ENCODE measurements at places on chromosomes 5 and 9.

- no peak for DNase-seq
Observed at GRCh38 chr5:58046371-58046770, 413.5 kb downstream of the PLK2 start.

- no peak for DNase-seq
Observed at GRCh38 chr9:129069862-129070641, 10.9 kb upstream of the DOLPP1 start.

GRCh38 chr9:1100945-1101344 is 50.8 kb downstream of the DMRT2 start:
- no peak for DNase-seq

DNA sequence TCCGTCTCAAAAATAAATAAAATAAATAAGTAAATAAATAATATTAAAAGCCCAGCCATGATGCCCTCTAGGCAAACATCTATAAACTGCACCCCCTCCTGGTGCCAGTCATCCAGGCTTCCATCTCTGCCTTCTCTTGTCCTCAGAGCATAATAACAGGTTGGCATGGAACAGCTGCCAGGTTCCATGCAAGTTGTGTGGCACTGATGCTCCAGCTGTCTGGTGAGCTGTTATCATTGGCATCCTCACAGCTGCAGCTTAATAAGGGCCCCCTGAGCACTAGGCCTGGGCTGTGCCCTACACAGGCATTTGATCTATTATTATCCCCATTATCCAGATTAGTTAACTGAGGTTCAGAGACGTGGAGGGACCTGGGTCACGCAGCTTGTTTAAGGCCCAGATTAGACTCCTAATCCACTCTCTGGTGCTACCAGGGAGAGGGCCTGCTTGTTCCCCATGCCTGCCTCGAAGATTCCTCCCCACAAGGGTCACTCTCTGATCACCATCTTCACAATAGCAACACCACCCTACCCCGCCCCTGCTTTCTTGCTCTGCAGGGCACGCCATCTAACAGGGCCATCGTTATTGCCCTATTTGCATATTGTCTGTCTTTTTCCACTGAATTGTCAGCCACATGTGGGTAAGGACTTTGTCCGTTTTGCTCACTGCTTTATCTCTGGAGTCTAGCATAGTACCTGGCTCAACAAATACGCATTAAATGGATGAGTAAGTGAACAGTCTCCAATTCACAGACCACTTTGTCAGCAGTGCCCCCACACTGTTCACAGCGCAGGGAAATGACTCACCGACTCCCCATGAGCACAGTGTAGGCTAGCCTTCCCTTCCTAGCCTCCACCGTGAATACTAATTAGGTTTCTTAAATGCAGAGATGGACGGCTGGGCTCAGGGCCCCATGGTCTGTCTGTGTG is 1.5 kb upstream of the DNM1 start:
- no peak for DNase-seq

DNA sequence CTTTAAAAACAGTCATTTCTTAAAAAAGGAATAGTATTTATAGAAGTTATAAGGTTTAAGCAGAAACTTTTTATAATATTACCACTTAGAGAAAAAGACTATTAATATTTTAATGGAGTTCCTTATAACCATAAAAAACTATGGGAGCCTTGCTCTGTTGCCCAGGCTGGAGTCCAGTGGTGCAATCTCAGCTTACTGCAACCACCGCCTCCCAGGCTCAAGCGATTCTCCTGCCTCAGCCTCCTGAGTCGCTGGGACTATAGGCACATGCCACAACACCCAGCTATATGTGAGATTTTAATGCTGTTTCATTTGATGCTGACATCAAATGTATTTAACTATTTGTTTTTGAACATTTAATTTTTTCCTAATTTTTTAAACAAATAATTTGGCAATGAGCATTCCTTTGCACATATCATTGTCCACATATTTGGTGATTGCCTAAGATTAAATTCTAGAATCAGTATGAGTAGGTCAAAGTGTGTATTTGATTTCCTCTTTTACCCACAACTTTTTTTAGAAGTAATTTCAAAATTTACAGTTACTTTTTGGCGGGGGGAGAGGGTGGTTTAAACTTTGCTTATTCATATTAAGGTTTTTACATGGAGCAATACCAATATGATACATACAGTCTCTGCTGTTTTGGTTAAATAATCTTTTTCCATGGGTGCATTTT is 235.5 kb downstream of the ARHGEF28 start:
- DNase-seq, result no peak

- DNase-seq, result no peak
Observed at GRCh38 chr9:137812356-137813023, 65.1 kb upstream of the CACNA1B start.

- DNase-seq, result no peak
Observed at GRCh38 chr9:94937214-94937903, 210.9 kb downstream of the AOPEP start.

DNA sequence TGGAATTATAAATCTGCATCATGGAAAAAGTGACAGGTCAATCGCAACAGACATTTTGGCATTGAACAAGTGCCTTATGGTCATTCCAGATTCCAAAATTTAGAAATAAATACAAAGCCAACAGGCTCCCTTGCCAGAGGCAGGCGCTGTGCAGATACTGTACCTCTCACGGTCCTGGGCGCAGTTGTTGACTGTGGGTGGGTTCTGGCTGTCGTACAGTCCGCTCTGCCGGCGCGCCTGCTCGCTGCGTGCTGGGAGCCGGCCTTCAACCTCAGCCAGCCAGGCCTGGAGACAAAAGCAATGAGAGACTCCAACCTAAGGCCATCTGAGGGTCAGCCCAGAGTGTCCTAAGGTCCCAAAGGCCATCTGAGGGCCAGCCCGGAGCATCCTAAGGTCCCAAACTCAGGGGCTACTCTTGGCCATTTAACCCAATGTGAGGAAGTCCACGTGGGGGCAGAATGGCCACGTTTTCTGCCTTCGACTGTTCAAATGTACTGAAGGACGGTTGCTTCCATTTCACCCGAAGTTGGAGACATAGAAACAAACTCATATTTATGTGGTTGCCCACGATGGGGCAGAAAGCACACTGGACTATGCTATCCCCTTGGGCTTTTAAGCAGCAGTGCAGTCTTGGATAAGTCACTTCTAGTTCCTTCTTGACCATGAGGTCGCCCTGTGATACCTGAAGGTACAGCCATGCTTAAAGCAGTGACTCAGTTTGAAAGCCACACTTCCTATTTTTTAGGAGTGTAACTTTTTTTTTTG is 65.2 kb downstream of the USP20 start:
- no peak for DNase-seq

- no peak for DNase-seq
Observed at GRCh38 chr9:1202512-1203280, 152.5 kb downstream of the DMRT2 start.

- DNase-seq, result no peak
Observed at GRCh38 chr9:132356324-132356924, 1.6 kb upstream of the SETX start.

All from stimulated activated CD8-positive, alpha-beta memory T cell treated with anti-CD3 and anti-CD28 coated beads, Interleukin-15, amount 100 ng/mL, for 48 hours (primary cell).